RCC 7860 (cell line): ENCODE measurements at places on chromosomes 11 and 22.

- peak; percentile 50 for DNase-seq
Measured at GRCh38 chr11:27158456-27159334, 118.1 kb downstream of the BBOX1 start.

- no peak for DNase-seq
Measured at GRCh38 chr11:78925387-78925786, 350.7 kb upstream of the NARS2 start.

GRCh38 chr11:66112041-66112491 is 42.0 kb downstream of the PACS1 start:
- no peak for DNase-seq

GRCh38 chr11:7552666-7553065 is 38.9 kb downstream of the PPFIBP2 start:
- DNase-seq: no peak

GRCh38 chr11:129894278-129895125 is 876 bp downstream of the NFRKB start:
- DNase-seq: no peak

- no peak for DNase-seq
Measured at GRCh38 chr11:69649576-69649900, 8.6 kb downstream of the CCND1 start.

- peak; percentile 75 for DNase-seq
Measured at GRCh38 chr22:42313804-42314581, 43.5 kb upstream of the TCF20 start.

GRCh38 chr22:34763496-34763895 is 302.5 kb upstream of the ISX start:
- no peak for DNase-seq
